Cerebellar nuclear complex (tissue), 1 donor: ENCODE measurements at places on chromosomes 11 and 22.
A peak's percentile ranks its signal among the peaks of the same experiment; 100 is the strongest.

DNA sequence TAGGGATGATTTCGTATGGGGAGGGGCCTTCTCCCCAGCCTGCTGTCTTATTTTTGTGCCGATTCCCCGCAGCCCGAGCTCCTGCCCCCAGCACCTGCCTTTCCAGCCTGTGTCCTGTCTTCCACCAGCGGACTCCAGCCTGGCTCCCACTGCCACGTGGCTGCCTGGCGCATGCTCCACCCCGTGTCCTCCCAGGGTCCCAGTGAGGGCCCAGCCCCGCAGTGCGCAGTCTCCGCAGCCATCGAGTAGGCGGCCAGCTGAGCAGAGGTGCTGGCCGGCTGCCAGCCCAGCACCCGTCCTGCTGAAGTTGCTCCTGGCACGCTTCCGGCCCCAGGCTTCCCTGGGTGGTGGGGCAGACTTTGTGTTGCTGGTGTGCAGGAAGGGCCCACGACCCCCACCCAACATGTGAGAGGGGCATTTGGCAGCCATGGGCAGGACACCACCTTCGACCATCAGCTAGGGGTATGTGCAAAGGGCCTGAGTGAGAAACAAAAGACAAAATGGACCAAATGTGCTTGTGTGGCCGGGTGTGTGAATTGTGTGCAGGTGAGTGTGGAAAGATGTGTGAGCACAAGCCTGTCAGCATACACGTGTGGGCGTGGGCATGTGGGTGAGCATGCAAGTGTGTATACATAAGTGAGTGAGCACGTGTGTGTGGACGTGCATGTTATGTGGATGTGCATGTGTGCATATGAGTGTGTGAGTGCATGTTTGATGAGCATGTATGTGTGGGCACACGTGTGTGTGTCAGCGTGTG is 55.9 kb downstream of the RTN4R start:
- DNase-seq: no peak

DNA sequence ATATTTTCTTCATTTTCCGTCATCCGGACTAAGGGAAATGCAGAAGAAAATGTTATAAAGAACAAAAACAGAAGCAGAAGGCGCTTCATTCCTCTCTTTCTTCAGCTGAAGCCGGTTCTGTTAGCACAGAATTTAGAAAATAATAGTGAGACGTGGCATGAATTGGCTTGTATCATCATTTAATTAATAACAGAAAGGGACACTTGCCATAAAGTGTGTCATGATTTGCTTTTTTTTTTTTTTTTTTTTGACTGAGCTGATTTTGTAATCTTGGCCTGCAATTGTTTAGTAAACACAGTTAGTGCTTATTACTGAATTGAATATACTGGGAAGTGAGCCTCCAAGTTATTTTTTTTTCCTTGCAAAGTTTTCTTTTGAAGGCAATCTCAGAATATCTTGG is at the start of gene MMP27:
MMP27 (minus strand) TSS at position 144 of the 400 bp plus-strand sequence; CDS start at position 89, 55 bp downstream.
- no peak for DNase-seq

- DNase-seq: no peak
Observed at GRCh38 chr11:80521592-80521991, 1080.8 kb upstream of the TENM4 start.

GRCh38 chr11:132033051-132033450 is 662.6 kb downstream of the NTM start:
- DNase-seq: peak; percentile 23

GRCh38 chr22:35310556-35311550 is 11.2 kb downstream of the TOM1 start:
- DNase-seq: no peak

DNA sequence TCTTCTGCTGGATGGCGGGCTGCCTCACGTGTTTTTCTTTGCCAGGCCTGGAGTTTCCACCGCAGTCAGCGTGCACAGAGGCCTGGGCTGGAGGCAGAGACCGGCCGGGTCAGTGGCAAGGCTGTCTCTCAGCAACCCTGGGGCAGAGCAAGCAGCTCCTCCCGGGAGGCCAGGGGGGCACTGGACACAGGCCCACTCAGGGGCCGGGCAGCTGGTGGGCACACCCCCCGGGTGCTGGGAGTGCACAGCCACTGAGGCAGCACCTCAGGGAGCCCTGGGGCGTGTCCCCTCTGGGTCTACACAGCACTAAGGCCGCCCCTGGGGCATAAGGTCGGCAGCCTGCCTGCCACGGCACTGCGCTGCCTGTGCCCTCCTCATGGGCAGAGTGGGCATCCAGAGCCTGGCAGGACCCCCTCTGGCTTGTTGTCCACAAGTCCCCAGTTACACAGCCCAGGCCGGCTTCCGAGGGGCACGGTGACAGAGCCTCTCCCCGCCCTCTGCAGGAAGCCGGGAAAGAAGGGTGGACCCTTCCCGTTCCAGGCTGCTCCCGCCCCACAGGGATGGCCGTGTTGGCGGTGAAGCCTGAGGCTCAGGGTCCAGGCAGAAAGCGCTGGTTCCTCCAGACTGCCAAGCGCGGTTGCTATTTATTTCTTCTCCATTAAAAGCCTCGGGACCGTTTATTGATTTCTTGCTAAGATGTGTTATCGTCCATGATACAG is 18.5 kb upstream of the TH start:
- DNase-seq: no peak

DNA sequence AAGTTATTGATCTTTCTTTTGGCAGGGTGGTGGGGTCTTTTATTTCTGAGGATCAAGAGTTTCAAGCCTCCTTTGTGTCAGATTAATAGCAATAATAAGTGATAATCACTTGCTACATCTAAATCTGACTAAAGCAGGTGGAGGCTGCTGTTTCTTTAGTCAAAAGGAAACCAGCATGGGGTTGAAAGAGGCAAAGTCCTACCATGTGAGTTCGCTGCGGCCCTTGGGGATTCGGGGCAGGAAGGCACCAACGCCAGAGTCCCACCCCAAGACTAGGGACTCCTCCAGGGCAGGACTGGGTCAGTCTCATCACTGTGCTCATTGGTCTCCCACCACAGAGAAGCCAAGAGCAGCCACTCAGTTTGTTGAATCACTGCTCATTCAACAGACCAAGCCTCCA is 73.0 kb downstream of the TENM4 start:
- no peak for DNase-seq

DNA sequence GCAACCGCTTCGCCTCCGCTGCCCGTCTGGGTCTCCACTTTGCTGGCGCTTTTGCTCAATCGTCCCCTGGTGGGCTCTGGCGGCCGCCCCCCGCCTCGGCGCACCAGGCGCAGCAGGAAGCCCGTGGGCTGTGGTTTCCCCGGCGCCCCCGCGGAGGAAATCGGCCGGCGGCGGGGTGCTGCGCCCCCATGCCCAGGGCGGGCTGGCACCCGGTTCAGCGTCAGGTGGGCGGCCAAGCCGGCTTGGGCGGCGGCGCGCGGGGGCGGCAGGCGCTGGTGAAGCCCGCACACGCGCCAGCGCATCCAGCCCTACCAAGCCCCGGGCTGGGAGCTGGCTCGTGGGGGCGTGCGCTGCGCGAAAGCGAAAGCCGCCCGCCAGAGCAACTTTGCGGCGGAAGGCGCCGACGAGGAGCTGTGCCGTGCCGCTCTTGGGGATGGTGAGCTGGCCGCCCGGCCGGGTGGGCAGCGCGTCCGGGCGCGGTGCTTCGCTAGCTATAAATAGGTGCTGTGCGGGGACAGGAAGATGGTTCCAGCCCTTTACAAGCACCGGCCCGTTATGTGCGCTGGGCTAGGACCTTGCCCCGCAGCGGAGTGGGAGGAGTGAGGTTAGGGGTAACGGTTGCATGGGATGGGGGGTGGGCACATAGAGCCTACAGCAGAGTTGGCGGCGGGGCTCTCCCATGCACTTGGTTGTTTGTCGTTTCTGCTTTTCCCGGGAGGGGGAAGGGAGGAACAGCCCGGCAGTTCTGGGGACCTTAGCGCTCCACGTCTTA is 25.0 kb upstream of the SUSD2 start:
- no peak for DNase-seq

GRCh38 chr22:38317995-38318715 is 922 bp upstream of the CSNK1E start:
- DNase-seq: no peak

DNA sequence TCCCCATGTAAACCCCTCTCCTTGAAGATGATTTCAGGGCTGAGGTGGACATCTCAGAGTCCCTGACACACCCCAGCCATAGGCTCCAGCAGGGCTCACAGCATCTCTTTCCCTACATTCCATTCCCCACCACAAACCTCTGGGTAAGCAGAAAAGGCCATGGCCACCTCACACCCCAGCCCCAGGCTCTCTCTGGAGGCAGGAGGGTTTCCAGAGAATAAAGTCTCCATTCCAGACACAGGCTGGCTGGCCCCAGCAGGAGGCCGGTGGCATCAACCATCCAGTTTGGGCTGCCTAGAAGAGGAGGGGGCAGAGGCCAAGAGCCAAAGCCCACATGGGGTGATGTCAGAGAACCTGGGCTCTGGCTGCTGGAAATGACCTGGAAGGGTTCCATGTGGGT is 61.4 kb downstream of the TP53I11 start:
- no peak for DNase-seq

DNA sequence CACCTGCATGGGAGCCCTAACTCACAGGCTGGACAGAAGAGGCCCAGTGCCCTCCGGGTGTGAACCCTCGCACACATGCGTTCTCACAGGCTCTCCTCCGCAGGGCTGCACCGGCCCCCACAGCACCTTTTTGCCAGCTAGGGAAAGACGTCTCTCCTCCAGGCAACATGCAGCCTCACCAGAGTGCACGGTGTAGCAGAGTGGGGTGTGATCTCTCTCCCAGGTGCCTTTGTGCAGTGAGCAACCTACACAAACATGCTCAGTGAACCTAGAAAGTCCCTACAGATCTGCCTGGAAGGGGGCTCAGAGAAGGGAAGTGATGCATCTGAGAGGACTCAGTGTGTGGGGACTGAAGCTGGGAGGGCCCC is 3.7 kb upstream of the CARNS1 start:
- DNase-seq: no peak

- DNase-seq: no peak
Observed at GRCh38 chr22:44455151-44455962, 42.7 kb downstream of the RTL6 start.

- no peak for DNase-seq
Observed at GRCh38 chr11:23997356-23997755, 499.5 kb upstream of the LUZP2 start.

DNA sequence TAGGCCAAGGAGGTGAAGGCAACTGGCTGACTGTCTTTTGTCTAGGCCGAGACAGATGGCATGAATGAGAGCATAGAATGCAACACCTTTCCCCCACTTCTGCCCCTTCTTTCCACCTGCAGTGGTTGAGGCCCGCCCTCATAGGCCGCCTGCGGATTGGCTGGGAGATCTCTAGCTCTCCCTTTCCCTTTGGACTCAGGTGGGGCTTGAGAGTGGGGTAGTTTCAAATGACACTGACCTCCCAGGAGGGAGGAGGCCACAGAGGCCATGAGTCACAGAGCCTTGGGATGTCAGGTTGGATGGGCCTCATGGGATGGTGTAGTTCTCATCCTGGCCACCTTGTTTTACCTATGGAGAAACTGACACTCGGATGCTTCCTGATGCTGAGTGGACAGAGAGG is 9.1 kb downstream of the MICAL2 start:
- no peak for DNase-seq

GRCh38 chr22:44776605-44777363 is 24.4 kb downstream of the ARHGAP8 start:
- DNase-seq: no peak

DNA sequence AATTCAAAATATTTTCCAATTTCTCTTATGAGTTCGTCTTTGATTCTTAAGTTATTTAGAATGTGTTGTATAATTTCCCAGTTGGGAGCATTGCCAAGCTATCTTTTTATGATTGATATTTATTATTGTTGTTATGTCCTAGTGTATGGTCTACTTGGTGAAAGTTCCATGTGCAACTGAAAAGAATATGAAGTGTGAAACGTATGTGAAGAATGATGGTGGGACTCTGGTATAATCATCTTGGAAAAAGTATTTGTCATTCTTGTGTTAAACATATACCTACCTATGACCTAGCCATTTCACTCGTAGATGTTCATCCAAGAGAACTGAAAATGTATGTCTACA is 12.0 kb upstream of the GNB1L start:
- no peak for DNase-seq

DNA sequence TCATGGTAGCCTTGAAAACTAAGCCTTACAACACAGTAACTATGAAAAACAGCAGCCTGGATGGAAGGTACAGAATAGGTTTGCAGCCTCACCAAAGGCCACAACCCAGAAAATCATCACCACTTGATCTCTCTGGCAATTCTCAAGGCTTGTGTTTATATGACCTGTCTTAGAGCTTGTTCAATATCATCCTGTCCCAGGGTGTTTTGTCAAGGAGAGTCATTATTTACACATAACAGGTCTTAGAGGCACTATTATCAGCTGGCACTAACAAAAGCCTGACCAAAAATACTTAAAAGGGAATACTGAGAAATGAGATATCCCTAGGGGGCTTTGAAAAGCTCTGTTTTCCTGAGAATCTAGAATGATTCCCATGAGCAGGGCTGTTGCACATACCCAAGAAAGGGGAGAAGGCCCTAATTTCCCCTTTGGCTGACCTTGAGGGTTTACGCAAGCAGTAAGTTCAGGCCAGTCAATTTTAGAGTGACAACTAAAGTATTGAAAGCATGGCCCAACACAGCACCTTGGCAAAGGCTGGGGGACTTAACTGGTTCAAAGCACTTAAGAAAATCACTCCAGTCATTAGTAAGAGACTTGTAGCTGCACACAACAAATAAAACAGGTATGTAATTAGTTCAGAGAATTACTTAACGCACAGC is 7.9 kb downstream of the SC5D start:
- no peak for DNase-seq

DNA sequence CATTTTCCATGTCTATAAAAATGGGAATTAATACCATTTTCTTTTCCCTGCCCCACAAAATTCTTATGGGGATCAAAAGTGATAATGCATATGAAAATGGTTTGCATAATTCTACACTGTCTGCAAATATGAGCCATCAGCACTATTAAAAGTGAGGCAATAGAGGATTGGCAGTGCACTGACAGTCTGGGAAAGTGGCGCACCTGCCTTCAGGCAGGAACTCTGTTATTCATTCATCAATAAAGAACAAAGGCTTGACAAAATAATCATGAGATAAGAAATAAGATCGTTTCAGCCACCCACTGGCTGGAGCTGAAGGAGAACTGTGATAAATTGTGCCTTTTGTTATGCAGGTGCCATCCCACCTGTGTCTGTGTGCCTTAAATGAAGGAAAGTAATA is 49.5 kb downstream of the ARFGAP2 start:
- DNase-seq: no peak

DNA sequence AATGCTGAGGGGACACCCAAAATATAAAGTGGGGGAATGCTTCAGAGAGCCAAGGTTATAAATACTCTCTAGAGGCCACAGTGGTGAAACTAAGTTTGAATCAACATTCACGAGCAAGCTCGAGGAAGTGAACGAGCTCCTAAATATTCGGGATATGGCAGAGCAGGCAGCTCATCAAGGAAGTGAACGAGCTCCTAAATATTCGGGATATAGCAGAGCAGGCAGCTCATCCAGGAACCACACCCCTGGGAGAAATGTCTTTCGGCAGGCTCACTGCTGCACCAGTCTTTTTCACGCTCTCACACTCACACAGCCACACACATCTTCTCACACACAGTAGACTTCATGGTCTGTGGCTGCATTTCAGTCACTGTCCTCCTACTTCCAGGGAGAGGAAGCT is 787.5 kb downstream of the OPCML start:
- DNase-seq: no peak
